NCI-H187 treated with DMSO at 0.1 percent for 48 hours (cell line): ENCODE measurements at places on chromosomes 4 and X.

- no peak for DNase-seq
These were observed 119.9 kb downstream of the FBXW7 start for GRCh38 chr4:152415980-152416379.

- no peak for DNase-seq
These were observed 166.9 kb upstream of the PCDH10 start for GRCh38 chr4:132982151-132982550.

DNA sequence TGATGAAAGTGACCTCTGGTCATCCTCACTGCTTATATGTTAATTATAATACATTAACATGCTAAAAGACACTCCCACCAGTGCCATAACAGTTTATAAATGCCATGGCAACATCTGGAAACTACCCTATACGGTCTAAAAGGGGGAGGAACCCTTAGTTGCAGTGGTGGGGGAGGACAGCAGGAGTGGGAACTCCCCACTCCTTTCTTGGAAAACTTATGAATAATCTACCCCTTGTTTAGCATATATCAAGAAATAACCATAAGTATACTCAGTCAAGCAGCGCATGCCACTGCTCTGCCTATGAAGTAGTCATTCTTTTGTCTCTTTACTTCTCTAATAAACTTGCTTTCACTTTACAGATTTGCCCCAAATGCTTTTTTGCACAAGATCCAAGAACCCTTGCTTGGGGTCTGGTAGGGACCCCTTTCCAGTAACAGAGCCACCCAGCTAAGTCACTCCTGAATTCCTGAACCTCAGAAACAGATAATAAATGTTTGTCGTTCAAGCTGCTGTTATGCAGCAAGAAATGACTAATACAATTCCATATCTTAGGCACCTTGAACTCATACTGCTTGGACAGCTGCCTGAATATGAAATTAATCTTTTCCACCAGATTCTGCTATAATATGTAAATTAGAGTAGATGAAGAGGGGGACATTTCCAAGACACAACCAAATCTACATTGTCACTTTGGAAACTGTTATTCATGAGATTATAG, 14.4 kb upstream of the REPS2 start:
- no peak for DNase-seq

- no peak for DNase-seq
These were observed at the start of gene SYNPO2 for GRCh38 chr4:118888666-118889311. SYNPO2 (plus strand) TSS chr4:118888854; CDS start chr4:118889037, 183 bp downstream.

DNA sequence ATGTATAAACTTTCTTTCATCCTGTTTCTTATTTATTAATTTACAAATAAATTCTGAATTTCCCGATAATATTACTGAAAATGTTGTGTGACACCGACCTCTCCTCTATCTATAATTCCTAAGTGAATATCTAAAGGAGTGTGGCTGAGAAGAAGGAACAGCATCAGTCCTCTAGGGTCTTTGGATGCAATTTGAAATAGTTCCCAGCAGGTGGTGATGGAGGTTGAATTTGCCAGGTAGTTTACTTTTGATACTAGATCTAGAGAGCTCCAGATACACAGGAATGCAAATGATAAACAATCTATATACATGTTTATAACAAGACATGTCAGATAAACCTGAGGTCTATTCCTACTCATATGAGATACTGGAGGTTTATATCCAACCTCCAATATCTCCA, 305.4 kb downstream of the PCDH18 start:
- DNase-seq = no peak

GRCh38 chr4:185480016-185480732, 8.6 kb upstream of the CCDC110 start:
- DNase-seq = no peak

- DNase-seq = no peak
These were observed 152.9 kb downstream of the PTTG2 start for GRCh38 chr4:38113132-38113531.

DNA sequence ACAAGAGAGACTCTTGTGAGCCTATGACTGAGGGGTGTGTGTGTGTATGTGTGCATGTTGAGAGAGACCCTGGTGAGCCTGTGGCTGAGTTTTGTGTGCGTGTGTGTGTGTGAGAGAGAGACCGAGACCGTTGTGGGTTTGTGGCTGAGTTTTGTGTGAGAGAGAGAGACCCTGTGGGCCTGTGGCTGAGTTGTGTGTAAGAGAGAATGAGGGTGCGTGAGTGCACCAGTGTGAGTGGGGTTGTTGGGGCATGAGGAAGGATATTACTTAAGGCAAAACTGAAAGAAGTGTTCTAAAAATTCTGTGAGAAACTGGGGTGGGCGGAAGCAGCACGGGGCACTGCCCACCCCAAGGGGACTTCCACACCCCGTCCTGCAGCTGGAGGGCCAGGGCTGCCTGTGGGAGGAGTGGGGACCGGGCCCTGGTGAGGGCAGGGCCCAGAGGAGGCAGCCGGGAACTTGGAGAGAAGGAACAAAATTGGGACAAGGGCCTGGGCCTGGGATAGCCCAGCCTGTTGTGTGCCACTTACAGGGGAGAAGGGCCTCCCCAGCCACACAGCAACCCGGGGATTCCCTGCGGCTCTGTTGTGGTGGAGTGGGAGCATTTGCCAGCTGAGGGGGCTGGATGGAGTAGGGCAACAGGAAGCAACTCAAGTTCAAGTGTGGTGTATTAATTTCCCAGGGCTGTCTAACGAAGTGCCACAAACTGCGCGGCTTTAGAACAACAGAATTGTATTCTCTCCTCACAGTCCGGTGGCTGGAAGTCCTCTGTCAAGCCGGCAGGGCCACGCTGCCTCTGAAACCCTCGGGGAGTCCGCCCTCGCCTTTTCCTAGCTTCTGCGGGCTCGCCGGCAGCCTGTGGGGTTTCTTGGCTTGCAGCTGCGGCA, 22.1 kb downstream of the TMEM131L start:
- DNase-seq = no peak

GRCh38 chrX:110215411-110215810, 102.5 kb downstream of the AMMECR1 start:
- no peak for DNase-seq

GRCh38 chrX:15790769-15791290, 546 bp downstream of the ZRSR2 start:
- no peak for DNase-seq

DNA sequence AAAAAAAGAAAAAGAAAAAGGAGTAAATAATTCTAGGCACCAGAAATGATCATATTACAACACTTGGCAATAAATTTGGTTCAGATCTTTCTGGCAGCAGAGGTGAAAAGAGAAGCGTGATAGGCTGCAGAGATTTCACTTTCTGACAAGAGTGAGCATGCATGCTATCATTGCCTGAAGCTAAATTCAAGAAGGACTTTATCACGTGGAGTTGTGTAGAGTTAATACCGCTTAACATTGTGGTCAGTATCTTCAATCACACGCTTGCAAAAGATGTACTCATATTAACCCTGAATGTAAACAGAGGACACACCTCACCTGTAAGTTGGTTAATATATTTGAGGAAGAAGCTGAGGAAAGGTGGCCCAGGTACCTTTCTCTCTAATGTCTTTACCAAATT, 31.4 kb upstream of the RBPJ start:
- DNase-seq = no peak

- no peak for DNase-seq
These were observed 34.0 kb upstream of the PACRGL start for GRCh38 chr4:20666012-20666860.
